ENCODE measurements at places on chromosomes 1 and 21. TPM values are rescaled to one million over a fixed set of nuclear protein-coding genes. Genes with fewer than 3 reads are reported as not detected.

The GPR61 gene
- total RNA-seq, result not detected

The PGLYRP3 gene
- total RNA-seq, result not detected

The LY9 gene
- not detected for total RNA-seq

The SPSB1 gene
- 8.4 TPM for total RNA-seq

The TAL1 gene
- not detected for total RNA-seq

The ADAMTS1 gene
- total RNA-seq, result 13.5 TPM

The LYPD8 gene
- not detected for total RNA-seq

The RNF207 gene
- 13.1 TPM for total RNA-seq

The LCE3D gene
- not detected for total RNA-seq

The IGSF21 gene
- not detected for total RNA-seq

The PTGFR gene
- total RNA-seq, result 7.0 TPM

The FMOD gene
- 2.2 TPM for total RNA-seq

The FCRL6 gene
- total RNA-seq, result not detected

The VPS45 gene
- 29.1 TPM for total RNA-seq

The S100A3 gene
- 11.6 TPM for total RNA-seq

The TNFRSF18 gene
- total RNA-seq, result not detected

The ZNF281 gene
- total RNA-seq, result 11.1 TPM

The ANKRD35 gene
- 6.8 TPM for total RNA-seq

The OR2T35 gene
- total RNA-seq, result not detected

The MMEL1 gene
- not detected for total RNA-seq

The MPL gene
- total RNA-seq, result not detected

The AMY1A gene
- not detected for total RNA-seq

The ADPRS gene
- 42.5 TPM for total RNA-seq

The CD34 gene
- total RNA-seq, result not detected

The CD48 gene
- total RNA-seq, result not detected

The PROK1 gene
- total RNA-seq, result not detected

The FALEC gene
- total RNA-seq, result not detected

The S100A1 gene
- not detected for total RNA-seq

The ECM1 gene
- 44.6 TPM for total RNA-seq

The CLCNKB gene
- not detected for total RNA-seq

The PTPN22 gene
- 0.45 TPM for total RNA-seq

The ZNF648 gene
- total RNA-seq, result not detected

The PLA2G2D gene
- not detected for total RNA-seq

The OR6Y1 gene
- total RNA-seq, result not detected

The ZNF593OS gene
- total RNA-seq, result not detected

The FTCD gene
- total RNA-seq, result not detected

The LRRC39 gene
- 0.15 TPM for total RNA-seq

The FCRL2 gene
- not detected for total RNA-seq

The TFAP2E gene
- not detected for total RNA-seq

The IFNAR2 gene
- total RNA-seq, result 1.7 TPM

The GJA9 gene
- total RNA-seq, result not detected

The RNF186 gene
- total RNA-seq, result not detected
